Activated CD8-positive, alpha-beta memory T cell treated with anti-CD3 and anti-CD28 coated beads for 24 hours (primary cell): ENCODE measurements at places on chromosomes 12 and 14.

DNA sequence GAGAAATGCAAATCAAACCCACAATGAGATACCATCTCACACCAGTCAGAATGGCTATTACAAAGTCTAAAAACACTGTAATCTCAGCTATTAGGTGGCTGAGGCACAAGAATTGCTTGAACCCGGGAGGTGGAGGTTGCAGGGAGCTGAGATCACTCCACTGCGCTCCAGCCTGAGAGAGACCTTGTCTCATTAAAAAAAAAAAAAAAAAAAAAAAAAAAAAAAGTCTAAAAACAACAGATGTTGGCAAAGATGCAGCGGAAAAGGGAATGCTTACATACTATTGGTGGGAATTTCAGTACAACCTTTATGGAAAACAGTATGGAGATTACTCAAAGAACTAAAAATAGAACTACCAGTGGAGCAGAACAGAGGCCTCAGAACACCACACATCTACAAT is 19.0 kb upstream of the ATF7 start:
- no peak for DNase-seq

DNA sequence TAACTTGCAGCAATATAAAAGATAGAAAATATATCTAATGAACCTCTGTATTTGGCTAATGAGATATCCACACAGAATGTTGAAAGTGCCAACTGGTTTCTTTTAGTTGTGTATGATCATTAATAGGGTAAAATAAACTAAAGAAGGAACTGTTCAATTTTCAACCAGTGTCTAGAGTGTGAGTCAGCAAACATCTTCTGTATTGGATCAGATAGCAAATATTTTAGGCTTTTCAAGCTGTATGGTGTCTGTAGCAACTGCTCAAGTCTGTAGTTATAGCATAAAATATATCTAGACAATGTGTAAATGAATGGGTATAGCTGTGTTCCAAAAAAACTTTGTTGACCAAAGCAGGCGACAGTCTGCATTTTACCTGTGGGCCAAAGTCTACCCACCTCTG is 23.5 kb upstream of the NOVA1 start:
- DNase-seq = no peak

- no peak for DNase-seq
Measured at GRCh38 chr12:113427882-113428281, 5.7 kb downstream of the SDSL start.

GRCh38 chr12:130976171-130976720 is 22.5 kb downstream of the ADGRD1 start:
- peak; percentile 33 for DNase-seq

DNA sequence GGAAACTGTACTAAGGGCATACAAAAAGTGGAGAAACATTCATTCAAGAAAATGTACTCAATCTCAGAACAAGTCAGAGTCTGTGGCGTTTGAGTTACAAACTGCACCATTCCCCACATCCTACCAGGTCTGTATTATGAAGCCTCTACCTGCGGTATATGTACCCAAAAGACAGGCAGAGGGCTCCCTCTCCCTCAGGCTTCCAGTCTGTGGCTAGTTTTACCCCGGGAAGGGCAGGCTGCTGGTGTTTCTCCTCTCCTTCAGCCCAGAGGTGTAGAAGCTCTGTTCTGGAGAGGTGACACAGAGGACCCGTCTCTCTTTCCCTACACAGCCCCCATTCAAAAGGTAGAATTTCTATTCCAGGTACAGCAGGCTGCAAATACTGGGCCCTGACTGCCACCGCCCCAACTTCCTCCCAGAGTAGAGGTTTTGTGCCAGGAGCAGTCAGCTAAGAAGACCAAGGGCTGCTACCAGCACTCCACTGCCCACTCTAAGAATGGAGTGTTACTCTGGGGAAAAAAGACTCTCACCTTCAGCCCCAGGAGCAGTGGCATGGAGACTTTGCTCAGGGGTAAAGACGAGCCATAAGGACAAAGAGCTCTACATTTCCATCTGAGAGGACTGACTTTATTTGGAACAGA is 39.4 kb downstream of the PARP11 start:
- DNase-seq = no peak

GRCh38 chr12:92989715-92990484 is 60.8 kb upstream of the EEA1 start:
- no peak for DNase-seq

DNA sequence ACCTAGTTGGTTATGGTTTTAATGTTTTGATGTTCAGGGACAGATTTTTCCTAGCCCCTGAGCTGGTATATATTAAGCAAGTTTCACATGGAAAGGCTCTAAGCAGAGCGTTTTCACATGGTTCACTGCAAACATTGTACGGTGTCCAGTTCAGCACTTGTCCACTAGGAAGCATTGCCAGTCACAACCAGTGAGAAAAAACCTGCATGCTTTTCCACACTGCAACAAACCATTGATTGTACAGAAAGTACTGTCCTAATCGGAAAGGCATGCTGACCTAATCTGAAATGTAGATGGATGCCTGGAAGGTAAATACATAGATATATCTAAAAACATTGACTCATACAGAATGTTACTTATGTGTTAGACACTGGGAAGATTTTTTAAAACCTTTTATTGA is 25.0 kb upstream of the NPAS3 start:
- DNase-seq = no peak

- no peak for DNase-seq
Measured at GRCh38 chr14:50947446-50947845, 3.2 kb upstream of the PYGL start.

- no peak for DNase-seq
Measured at GRCh38 chr12:54053751-54054741, at the start of gene HOXC4. Gene HOXC4, plus strand, starts transcription at chr12:54053835. Its CDS starts 88 bp downstream, at chr12:54053923.

DNA sequence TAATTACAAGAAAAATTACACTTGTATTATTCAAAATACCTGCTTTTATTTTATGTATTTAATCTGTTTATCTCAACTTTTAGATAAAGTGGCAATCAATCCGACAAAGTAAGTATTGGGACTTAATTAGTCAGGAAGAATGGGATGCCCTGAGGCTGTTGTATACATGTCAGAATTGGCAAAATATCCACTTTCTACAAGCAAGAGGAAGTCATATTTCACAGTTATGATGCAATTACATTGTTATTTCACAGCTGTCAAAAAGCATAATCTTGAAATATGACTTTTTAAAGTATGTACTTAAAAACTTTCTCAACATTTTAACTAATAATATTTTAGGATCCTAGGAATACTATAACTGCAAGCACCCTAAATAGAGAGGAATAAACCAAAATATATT is 357.1 kb upstream of the MGAT4C start:
- DNase-seq = no peak

- DNase-seq = no peak
Measured at GRCh38 chr12:73308747-73309146, 1036.6 kb downstream of the TRHDE start.

GRCh38 chr12:48818831-48819590 is 715 bp downstream of the CACNB3 start:
- DNase-seq = peak; percentile 69

GRCh38 chr12:53949631-53950436 is 4.9 kb upstream of the HOXC12 start:
- no peak for DNase-seq

DNA sequence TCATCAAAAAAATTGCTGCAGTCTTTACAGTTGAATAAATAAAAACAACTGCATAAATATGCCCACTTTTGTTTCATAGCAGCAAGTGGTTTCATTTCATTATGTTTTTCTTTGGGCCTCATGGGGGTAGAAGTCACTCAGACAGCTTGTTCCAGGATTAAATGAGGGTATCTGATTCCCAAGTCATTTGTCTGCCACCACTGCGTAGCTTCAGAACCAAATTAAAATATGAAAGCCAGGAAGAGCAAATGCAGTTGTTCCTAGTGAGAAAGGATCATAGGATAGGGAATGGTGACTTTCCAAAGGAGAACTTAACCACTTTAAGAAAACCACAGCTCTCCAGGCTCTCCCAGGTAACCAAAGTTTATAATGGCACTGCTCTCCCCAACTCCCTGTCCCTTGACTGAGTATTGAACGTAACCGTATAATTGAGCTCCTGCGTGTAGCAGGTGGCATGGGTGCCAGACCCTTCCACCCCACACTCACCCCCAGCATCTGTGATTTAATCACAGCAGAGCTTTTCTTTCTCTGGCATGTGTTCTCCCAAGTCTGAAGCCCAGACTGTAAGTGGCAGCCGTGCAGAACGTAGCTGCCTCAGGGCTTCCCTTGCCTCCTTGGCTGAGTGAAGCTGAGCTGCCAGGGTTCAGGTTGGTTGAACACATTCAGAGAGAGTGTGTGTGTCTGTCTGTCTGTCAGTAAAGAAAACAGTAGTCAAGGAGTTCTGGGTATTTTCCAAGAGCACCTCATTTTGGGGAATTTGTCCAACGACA is 11.3 kb upstream of the KCNH3 start:
- DNase-seq = no peak

GRCh38 chr14:68945585-68946488 is 33.3 kb downstream of the ACTN1 start:
- no peak for DNase-seq

DNA sequence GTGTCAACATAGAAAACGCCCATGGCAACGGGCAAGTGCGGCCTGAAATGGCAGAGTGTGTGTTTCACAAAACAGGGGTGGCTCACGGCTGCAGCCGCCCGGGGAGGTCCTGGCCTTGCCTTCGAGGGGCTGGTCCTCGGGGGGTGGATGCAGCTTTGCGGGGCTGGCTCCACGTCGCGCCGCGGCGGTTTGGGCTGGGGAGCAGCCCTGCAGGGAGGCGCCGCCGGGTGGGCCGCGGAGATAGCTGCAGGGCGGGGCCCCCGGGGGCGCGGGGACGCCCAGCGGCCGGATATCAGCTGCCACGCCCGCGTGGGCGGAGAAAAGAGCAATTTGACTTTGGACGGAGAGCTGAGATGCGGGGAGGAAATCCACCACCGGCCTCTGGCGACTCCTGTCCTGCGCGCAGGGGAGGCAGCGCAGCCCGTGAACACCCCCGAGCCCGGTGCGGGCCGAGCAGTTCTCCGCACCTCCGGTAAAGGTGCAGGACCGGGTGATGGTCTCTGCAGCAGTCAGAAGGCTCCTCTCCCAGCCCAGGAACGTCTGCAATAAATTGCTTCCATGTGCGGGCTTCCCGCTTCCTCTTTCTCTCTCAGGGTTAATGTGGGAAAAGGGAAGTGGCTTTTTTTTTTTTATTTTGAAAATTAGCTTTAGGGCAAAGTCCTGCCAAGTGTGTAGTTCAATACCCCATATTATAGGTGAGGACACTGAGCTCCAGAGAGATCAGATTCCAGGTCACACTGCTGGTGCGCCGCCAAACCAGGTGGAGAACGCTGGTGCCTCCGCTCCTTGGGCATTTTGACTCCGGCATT is 110.5 kb downstream of the ARF6 start:
- DNase-seq = peak; percentile 91

DNA sequence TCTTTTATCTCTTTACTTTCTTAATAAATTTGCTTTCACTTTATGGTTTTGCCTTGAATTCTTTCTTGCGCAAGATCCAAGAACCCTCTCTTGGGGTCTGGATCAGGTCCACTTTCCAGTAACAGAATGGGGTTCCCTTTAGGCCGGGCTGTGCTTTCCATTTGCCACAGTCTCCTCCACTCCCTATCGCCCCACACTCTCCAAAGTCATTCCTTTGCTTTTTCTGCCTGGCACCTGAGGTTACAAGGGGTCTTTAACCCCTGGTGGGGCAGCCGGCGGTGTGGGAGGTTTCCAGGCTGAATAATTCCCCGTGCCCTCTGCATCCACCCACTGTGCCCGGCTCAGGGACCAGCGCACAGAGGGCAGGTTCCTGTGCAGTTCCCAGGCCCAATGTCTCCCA is 42.9 kb upstream of the LHX5 start:
- DNase-seq = no peak

DNA sequence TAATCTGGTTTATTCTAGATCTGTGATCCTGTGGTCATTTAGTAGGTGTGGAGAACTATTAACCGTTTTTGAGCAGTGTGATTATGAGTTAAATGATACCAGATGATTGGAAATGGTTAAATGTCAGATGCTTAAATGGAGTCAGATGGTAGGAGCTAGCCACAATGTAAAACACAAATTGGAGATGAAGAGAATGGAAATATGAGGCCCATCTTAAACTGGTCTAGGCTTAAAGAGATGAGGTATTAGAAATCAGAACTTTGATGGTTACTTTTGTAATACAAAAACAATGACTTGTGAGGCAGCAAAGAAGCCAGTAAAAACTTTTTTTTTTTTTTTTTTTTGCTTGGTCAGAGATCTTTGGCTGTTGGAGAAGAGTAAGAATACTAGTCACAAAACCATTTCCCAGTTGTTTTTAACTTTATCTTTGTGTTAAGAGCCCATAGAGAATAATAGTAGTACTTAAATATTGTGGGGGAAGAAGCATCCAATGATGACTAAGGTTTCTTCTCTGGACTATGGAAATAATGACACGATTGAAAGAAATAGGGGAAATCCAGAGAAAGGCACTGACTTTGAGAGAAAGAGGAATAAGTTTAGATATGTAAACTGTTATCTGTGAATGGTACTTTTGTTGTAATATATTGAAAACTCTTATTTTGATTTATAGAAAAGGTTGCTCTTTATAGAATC is 95.9 kb downstream of the WNK1 start:
- DNase-seq = no peak

DNA sequence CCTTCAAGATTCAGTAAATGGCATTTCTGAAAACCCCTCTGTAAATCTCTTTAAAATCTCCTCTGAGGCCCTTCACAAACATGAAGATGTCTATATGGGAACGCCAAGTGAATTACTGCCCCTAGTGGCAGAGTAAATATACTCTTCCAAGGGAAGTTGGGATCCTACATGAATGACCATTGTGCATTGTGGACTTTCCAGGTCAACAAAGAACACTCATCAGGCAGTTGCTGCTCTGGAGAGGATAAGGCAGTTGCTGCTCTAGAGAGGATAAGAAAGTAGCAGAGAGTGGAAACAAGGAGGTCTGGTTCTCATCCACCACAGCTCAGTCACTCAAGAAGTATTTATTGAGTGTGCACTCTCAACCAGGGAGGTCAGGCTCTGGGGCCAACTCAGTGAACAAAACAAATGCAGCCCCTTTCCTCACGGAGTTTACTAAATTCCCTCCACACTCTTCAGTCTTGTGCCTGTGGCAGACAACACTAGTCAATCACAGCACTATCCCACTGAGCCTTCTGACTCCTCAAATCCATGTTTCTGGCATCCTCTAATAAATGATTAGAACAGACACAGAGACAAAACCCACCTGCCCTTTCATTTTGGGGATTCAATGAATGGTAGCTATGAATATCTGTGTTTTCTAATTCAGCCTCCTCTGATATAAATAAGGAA is 52.9 kb downstream of the SVOP start:
- DNase-seq = no peak

DNA sequence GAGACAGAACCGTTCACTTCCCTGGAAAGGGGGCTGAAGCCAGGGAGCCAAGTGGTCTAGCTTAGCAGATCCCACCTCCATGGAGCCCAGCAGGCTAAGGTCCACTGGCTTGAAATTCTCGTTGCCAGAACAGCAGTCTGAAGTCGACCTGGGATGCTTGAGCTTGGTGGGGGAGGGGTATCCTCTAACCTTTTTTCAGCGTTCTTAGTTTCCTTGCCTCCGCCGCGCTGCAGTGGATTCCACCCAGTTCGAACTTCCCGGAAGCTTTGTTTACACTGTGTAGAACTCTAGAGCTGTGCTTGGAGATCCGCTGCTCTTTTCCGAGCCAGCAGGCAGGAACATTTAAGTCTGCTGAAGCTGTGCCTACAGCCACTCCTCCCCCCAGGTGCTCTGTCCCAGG is 45.2 kb upstream of the FKBP4 start:
- DNase-seq = no peak
